ENCODE measurements at places on chromosomes 3 and 15.

DNA sequence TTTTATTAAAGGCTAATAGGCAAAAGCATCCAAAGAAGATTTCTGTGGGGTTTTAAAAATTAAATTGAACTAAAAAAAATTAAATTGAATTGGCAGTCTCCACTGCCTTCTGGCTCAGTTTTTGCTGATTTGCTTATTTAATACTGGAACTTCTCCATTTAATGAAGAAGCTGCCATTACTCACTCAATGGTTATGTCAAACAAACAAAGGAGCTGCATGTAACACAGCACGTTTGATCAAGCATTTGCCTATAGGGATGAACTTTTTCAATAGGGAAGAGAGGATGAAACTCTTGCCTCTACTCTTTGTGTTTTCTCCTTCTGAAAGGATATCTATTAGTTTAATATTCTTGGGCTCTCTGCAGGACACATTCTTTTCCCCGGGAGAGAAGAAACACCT lies 4.8 kb upstream of the HCLS1 start:
- DNase-seq = no peak

GRCh38 chr15:101464999-101465669 lies 24.4 kb downstream of the PCSK6 start:
- no peak for DNase-seq

DNA sequence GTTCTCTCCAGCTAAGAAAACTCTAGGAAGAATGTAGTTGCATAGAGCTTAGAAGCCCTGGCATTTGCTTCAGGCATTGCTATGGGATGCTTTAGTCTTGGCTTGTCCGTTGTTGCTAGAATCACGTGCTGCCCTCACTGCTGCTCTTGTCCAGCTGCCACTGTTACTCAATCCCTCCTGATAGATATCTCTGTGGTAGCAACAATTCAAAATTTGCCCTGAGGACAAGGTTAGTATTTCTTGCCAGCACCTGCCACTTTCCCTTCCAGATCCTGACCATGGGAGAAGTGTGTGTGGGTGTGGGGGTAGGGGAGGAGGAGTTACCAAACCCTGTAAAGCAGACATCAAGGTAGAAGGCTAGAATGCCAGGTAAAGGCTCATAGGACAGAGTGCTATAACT lies 113.8 kb downstream of the PPM1L start:
- no peak for DNase-seq

DNA sequence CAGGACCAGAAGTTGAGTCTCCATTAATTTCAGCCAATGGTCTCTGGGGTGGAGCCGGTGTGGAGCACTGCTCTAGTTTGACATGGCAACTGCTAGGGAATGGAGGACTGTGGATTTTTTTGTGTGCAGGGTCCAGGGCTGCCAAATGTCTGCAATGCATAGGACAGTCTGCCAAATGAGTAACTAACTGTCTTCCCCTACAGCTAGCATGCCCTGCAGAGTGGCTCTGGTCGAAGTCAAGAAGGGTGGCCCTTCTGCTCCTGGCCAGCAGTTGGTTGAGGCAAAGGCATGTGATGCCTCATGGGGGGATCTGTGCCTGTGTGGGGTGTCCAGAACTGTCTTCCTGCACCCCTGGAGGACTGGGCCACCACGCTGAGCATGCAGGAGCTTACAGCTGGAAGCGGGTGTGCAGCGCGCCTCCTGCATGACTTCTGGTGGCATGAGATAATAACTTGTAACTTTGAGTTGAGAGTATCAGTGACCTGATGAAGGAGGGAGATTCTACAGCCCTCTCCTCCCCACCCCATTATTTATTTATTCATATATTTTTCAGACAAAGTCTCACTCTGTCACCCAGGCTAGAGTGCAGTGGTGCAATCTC lies 4.6 kb downstream of the TPRA1 start:
- DNase-seq = no peak

- DNase-seq = no peak
Observed at GRCh38 chr3:37910671-37911400, 49.2 kb downstream of the CTDSPL start.

Data from stimulated activated CD4-positive, alpha-beta T cell treated with anti-CD3 and anti-CD28 coated beads, Interleukin-12 subunit alpha, Interleukin-12 subunit beta, amount 100 ng/mL, for 48 hours (primary cell).